ENCODE measurements at places on chromosomes 4 and X.

GRCh38 chr4:40121515-40121914 lies 64.9 kb downstream of the N4BP2 start:
- no peak for DNase-seq

DNA sequence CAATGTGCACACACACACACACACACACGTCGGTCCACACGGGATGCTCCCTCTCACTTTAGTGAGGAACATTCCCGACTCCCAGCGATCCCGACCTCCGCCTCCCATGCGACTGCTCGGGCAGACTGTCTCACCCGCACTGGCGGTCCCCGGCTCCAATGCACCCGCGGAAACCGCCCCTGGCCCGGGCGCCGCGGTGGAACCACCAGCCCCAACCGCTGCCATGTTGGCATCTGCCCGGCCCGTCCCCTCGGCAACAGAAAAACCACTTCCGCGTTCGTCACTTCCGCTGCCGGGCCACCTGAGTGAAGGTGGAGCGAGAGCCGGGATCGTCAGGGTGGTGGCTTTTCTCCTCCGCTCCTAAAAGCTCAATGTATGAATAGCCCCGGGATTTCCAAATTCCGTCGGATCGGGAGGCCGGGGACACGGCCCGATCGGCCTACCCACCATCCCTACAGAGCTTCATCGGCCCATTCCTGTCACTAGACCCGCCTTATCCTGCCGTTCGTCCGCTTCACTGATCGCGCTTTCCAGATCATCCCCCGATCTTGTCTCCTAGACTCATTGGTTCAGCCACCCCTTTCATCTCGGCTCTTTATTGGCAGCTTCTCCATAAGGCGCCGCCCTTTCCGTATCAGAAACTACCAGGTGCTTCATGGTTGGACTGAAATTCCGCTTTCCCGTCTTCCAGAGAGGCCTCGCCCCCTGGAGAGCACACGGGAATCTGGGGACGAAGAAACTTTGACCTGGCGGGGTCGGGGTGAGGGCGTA lies at the start of gene SLC35A2:
TSS of gene SLC35A2 (minus strand) at position 235 of the 771 bp plus-strand sequence. CDS start at position 225, 10 bp downstream.
- peak; percentile 77 for DNase-seq

DNA sequence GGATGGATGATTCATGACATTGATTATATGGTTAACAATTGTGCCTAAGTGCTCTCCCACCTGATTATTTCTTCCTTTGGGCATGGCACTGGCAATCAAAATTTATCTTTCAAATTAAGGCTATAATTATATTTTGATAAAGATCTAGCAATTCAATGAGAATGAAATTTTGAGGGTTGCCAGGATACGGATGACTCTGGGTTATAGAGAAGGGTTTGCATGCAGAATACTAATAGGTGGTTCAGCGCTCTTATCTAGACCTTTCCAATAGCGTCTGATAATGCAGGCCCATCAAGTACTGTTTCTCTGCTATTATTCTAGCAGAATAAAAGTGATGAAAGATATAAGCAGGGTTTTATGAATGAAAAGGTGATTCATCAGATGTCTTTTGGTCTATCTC lies 74.9 kb upstream of the SCML1 start:
- DNase-seq: no peak

DNA sequence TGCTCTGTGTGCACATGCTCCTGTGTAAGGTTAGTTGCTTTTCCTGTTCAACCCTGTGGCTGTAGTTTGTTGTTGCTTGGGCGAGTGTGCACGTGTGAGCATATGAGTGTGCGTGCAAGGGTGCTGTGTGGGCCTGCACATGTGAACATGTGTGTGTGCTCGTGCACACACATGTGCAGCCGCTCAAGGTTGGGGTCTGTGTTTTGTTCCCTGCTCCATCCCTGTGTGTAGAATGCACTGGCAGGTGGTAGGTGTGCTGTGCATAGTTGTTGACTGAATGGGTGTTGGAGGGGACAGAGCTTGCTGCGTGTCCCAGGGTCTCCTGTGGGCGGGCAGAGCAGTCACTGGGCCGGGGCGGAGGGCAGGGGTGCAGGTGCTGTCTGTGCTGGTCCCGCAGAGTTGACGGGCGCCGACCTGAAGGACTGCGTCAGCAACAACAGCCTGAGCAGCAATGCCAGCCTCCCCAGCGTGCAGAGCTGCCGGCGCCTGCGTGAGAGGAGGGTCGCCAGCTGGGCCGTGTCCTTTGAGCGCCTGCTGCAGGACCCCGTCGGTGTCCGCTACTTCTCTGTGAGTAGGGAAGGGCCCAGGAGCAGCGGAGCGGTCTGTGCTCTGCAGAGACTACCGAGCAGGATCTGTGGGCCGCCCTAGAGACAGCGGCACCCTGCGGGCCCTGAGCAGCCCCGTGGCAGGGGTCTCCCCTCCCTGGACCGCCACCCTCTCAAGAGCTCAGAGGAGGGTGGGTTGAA lies 27.9 kb upstream of the HGFAC start:
- no peak for DNase-seq

GRCh38 chr4:8820178-8821102 lies 51.2 kb downstream of the HMX1 start:
- no peak for DNase-seq

GRCh38 chr4:1014291-1015167 lies 3.1 kb downstream of the FGFRL1 start:
- no peak for DNase-seq

- no peak for DNase-seq
Observed at GRCh38 chrX:96182366-96182765, 502.3 kb upstream of the DIAPH2 start.

GRCh38 chr4:76540486-76540885 lies 105.5 kb downstream of the SHROOM3 start:
- no peak for DNase-seq

- no peak for DNase-seq
Observed at GRCh38 chr4:41839916-41840854, 91.7 kb upstream of the PHOX2B start.

- no peak for DNase-seq
Observed at GRCh38 chr4:145484225-145484846, 2.7 kb downstream of the SMAD1 start.

- no peak for DNase-seq
Observed at GRCh38 chr4:53935780-53936179, 128.6 kb downstream of the CHIC2 start.

GRCh38 chr4:151527699-151528098 lies 118.7 kb downstream of the FHIP1A start:
- no peak for DNase-seq

GRCh38 chr4:1570291-1571164 lies 113.6 kb downstream of the FAM53A start:
- no peak for DNase-seq

GRCh38 chr4:71066737-71067716 lies 73.6 kb downstream of the DCK start:
- DNase-seq: no peak

DNA sequence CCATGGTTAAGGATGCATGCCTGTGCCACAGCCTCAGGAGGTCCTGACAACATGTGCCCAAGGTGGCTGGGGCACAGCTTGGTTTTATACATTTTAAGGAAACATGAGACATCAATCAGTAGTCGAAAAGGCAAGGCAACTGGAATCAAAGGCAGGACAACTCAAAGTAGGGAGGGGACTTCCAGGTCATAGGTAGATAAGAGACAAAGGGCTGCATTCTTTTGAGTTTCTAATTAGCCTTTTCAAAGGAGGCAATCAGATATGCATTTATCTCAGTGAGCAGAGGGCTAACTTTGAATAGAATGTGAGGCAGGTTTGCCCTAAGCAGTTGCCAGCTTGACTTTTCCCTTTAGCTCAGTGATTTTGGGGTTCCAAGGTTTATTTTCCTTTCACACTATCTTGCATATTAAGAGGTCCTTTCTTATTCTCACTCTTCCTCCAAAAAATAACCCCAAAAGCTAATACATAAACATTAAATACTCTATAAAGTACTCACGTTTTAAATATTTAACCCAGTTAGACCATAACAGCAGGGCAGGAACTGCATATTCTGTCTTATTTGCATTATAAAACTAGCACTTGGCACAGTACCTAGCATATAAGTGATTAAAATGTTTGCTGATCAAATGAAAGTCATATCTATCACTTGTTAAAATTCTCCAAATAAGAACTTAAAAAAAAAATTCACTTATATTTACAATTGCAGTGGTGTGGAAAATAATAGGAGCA lies 36.3 kb upstream of the UGT8 start:
- no peak for DNase-seq

DNA sequence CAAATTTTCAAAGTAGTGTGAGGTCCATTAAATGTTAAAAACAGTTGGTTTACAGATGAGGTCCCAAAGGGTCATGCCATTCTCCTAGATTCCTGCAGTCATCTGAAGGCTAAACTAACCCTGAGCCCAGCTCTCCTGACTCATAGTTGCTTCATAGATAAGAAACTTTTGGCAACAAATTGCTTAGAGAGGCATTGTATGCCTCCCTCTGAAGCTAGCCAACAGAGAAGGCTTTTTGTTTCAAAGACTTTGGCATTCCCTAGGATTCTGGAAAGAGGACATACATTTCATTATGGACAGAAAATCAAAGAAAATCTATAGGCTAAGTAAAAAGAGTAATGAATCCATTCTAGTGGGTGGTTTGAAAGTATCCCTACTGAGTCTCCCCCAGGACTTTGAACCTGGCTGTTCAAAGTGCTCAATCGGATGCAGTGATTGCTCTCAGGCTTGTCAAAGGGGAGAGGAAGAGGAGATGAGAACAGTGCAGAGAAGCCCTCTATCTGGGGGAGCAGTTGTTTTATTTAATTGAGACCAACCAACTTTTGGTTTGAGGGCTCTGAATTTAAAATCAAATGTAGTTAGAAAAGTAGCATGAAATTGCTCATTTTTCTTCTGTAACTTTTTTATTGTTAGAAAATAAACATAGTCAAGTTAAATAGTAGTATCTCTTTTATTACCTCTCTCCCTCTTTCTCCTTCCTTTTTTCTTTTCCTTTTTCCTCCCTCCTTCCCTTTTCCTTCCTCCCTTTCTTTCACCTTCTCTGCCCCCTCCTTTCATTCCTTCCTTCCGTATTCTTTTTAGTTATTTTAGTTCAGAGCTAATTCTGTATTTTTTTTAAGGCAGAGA lies 72.3 kb upstream of the ZNF518B start:
- DNase-seq: no peak

- no peak for DNase-seq
Observed at GRCh38 chr4:163815776-163816175, 321.3 kb downstream of the TMA16 start.

GRCh38 chr4:121740796-121741409 lies 24.1 kb downstream of the SMIM43 start:
- no peak for DNase-seq

- DNase-seq: no peak
Observed at GRCh38 chr4:183561905-183562304, 57.0 kb downstream of the ING2 start.

DNA sequence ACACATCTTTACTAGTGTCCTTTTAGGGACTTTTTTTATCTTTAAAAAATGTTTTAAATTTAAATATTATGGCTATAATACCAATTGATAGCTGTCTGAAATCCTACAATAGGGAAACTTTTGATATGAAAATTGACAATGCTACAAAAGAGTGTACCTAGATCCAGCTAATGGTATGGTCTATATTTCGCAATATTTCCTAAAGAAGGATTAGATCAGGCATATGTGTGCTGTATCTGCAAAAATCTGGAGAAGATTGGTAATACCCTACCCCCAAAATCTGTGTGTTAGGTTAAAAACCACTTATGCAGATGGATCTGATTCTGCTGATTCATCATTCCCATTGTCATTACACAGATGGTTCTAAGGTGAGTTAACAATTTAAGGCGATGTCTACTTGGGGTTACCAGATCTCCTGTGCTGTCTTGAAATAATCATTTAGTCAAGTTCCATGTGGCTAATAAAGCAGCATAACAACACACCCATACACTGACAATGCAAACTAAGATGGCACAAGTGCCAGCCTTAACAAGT lies 137.1 kb downstream of the GASK1B start:
- no peak for DNase-seq

- no peak for DNase-seq
Observed at GRCh38 chrX:40402831-40403533, 177.8 kb upstream of the ATP6AP2 start.

GRCh38 chr4:139740121-139740520 lies 74.5 kb downstream of the MGST2 start:
- no peak for DNase-seq

DNA sequence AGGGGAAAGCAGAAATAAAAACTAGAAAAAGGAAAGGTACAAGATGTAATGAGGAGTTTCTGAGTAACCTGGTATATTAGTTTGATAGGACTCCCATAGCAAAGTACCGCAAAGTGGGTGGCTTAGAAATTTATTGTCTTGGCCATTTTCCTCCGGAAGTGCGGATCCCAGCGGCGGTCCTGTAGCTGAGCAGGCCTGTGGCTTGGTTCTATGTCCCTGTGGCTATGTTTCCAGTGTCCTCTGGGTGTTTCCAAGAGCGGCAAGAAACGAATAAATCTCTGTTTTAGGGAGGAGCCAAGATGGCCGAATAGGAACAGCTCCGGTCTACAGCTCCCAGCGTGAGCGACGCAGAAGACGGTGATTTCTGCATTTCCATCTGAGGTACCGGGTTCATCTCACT lies 44.0 kb upstream of the LDB2 start:
- no peak for DNase-seq

- no peak for DNase-seq
Observed at GRCh38 chr4:71559957-71560571, 221.2 kb downstream of the SLC4A4 start.

DNA sequence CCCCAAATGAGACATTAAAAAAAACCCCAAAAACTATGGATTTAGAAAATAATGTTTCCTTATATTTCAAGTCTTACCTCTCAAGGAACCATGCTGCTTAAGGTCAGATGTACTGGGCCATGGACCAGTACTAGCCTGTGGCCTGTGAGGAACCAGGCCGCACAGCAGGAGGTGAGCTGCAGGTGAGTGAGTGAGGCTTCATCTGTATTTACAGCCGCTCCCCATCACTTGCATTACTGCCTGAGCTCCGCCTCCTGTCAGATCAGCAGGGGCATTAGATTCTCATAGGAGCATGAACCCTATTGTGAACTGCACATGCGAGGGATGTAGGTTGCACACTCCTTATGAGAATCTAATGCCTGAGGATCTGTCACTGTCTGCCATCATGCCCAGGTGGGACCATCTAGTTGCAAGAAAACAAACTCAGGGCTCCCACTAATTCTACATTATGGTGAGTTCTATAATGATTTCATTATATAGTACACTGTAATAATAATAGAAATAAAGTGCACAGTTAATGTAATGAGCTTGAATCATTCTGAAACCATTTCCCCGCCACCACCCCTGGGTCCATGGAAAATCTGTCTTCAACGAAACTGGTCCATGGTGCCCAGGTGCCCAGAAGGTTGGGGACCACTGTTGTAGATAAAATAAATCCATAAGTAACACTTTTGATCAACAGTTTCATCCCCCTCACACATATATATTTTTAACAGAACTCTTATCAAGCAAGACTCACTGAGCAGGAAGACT lies 105.3 kb upstream of the CBR4 start:
- DNase-seq: no peak

DNA sequence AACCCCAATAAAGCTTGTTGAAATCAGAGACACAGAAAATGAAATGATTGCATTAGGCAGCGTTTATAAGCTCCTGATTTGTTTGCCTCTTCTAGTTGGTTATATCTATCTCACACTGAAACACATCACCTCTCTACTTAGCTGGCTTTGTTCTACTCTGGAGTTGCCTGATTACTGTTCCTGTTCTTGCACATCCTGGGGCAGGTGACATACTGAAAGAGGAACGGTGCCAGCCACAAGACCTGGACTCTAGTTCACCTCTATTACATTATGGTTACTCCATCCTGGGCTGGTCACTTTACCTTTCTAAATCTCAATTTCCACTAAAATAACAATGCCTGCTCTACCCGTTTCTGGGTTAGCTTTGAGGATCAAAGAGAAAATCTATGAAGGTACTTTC lies 47.9 kb downstream of the TRIM2 start:
- no peak for DNase-seq

- DNase-seq: no peak
Observed at GRCh38 chr4:78781924-78782323, 5.8 kb downstream of the BMP2K start.

GRCh38 chr4:107710493-107711459 lies 9.3 kb downstream of the PAPSS1 start:
- DNase-seq: no peak
